ENCODE measurements at places on chromosomes 7 and 10. TPM values are rescaled to one million over a fixed set of nuclear protein-coding genes. Genes with fewer than 3 reads are reported as not detected.

GRCh38 chr10:119517235-119518141, 25.0 kb downstream of the RGS10 start:
- H3K4me1 ChIP-seq: peaks cover 62% of the 10 kb centered on the region
- peak overlapping the region; percentile 74 for H3K27ac ChIP-seq
- no peak overlapping the region for H3K4me3 ChIP-seq
- no peaks in the 10 kb centered on the region for H3K27me3 ChIP-seq
- no peak for DNase-seq
- H3K36me3 ChIP-seq: peaks cover 53% of the 10 kb centered on the region

Gene PVRIG
- total RNA-seq: 0.64 TPM

DNA sequence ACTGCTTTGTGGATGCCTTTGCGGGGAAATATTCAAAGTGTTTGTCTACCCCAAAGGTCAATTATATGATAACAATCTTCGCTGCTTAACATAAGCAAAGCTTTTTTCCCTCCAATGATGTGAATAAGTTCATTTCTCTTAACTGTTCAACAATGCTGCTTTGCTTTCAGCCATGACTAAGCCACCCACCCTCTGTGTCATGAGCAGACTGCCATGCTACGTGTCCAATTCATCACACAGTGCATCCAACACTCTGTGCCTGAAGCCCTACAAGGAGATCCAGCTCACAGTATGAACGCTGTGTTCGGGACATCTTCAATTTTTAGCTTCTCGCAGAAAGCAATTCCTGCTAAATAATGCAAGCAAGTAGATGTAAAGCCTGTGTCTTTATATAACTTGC, 5.7 kb upstream of the TAS2R40 start:
- no peak for DNase-seq
- no peaks in the 10 kb centered on the region for H3K4me1 ChIP-seq
- no peak overlapping the region for H3K27ac ChIP-seq
- H3K4me3 ChIP-seq: no peak overlapping the region

Gene EPHA1
- 0.25 TPM for total RNA-seq

DNA sequence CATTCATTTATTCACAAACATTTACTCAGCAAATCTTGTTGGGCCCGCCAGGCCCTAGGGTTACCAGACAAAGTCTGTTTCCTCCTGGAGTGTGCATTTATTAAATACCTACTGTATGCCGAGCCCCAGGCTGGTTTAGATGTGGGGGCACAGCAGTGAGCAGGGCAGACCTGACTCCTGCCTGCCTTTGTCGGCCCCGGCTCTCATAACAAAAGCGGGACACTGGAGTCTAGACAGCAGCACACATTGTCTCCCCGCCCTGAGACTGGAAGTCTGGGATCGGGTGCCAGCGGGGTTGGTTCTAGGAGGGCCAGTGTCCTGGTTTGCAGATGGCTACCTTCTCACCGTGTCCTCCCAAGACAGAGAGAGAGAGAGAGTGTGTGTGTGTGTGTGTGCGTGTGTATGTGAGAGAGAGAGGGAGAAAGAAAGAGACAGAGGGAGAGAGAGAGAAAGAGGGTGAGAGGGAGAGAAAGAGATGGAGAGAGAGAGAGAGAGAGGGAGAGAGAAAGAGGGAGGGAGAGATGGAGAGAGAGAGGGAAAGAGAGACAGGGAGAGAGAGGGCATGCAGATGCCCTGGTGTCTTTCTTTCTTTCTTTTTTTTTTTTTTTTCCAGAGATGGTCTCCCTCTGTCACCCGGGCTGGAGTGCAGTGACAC, 25.9 kb downstream of the ELFN1 start:
- H3K4me3 ChIP-seq: no peak overlapping the region
- peak; percentile 1 for DNase-seq
- H3K4me1 ChIP-seq: no peaks in the 10 kb centered on the region
- peaks cover 30% of the 10 kb centered on the region for H3K27me3 ChIP-seq
- no peak overlapping the region for H3K27ac ChIP-seq
- H3K36me3 ChIP-seq: no peaks in the 10 kb centered on the region

Gene NXPH1
- total RNA-seq: 0.07 TPM

- H3K4me1 ChIP-seq: no peaks in the 10 kb centered on the region
- DNase-seq: no peak
- H3K36me3 ChIP-seq: no peaks in the 10 kb centered on the region
- H3K4me3 ChIP-seq: no peak overlapping the region
These were observed 181.4 kb downstream of the ARID5B start for GRCh38 chr10:62082729-62083411.

Gene EBLN1
- total RNA-seq: 0.95 TPM

- H3K4me3 ChIP-seq: no peak overlapping the region
- no peaks in the 10 kb centered on the region for H3K4me1 ChIP-seq
- no peak overlapping the region for H3K27ac ChIP-seq
- DNase-seq: peak; percentile 50
- no peaks in the 10 kb centered on the region for H3K36me3 ChIP-seq
These were observed 41.7 kb upstream of the LOXL4 start for GRCh38 chr10:98309366-98310355.

- H3K4me3 ChIP-seq: no peak overlapping the region
- no peak overlapping the region for H3K27ac ChIP-seq
- no peaks in the 10 kb centered on the region for H3K4me1 ChIP-seq
- H3K27me3 ChIP-seq: no peaks in the 10 kb centered on the region
These were observed 103.4 kb upstream of the DLX6 start for GRCh38 chr7:96901822-96902445.

DNA sequence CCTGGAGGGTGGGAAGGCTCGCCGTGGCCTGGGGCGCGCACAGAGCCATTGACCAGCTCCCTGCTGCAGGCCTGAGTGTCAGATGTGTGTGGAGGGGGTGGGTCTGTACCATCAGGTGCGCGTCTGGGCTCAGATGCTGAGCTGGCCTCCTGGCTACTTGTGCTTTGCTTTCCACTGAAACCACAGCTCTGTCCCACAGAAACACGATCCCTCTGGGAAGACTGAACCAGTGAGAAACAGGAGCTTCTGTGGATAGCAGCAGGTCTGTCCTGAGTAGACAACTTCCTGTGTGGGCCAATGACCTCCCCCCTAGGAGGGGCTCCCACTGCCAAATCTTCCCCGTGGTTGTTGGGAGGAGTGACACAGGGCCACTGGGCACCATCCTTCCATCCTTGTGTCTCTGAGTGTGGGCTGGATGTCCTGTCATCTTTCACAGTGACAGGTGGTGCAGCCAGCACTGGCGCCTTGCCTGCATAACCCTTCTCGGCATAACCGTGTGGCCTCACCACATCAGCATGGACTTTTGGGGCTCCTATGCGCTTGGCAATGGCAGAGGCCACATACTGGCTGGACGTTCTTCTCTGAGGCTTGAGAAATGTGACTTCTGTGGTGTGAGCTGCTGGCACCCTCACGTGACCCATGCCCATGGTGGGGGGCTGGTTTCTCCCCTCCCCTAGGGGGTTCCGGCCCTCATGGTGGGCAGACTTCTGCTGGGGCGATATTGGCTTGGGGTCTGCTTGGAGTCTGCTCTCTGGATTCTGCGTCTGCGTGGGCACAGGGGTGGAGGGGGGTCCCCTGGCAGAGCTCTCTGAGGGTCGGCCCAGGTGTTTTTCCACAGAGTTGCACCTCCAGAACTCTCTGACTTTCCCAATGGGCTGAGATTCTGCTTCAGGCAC, 245.5 kb upstream of the GRB10 start:
- no peak overlapping the region for H3K4me3 ChIP-seq
- no peaks in the 10 kb centered on the region for H3K4me1 ChIP-seq
- H3K27me3 ChIP-seq: peaks cover 77% of the 10 kb centered on the region
- DNase-seq: no peak

DNA sequence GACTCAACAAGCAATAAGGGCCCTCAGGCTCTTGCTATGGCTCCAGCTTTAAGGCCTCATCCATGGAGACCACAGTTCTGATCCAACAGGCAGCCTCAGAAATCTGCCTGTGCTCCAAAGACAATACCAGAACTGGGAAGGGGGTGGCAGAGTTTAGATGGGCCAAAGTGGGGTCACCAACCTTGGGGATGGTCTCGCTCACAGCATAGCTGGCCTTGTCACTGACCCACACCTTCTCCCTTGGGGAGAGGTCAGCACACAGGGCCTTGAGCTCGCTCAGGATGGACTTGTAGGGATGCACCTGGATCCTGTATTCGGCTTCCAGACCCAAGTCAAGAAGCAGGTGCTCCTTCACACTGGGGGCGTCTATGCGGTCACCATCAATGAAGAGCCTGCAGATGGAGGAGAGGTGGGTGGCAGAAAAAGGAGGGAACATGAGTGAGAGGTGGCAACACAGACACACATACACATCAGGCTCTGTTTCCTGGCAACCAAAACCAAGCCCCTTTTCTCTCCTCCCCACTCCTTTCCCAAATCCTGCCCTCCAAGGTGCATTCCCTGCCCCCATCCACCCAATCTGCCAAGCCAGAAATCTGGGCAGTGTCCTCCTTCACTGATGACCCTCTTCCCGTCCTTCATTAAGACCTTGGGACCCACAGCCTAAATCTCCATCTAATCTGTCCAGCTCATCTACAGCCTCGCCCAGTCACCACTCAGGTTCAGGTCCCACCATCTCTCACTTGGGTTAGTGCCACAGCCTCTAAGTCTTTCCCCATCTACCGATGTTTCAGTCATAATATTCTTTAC, 40.9 kb downstream of the XPNPEP1 start:
- H3K4me1 ChIP-seq: no peaks in the 10 kb centered on the region
- H3K4me3 ChIP-seq: no peak overlapping the region

GRCh38 chr10:21700474-21700873, 166.4 kb downstream of the MLLT10 start:
- no peak overlapping the region for H3K27ac ChIP-seq
- peaks cover 24% of the 10 kb centered on the region for H3K36me3 ChIP-seq
- no peaks in the 10 kb centered on the region for H3K4me1 ChIP-seq
- H3K4me3 ChIP-seq: no peak overlapping the region

DNA sequence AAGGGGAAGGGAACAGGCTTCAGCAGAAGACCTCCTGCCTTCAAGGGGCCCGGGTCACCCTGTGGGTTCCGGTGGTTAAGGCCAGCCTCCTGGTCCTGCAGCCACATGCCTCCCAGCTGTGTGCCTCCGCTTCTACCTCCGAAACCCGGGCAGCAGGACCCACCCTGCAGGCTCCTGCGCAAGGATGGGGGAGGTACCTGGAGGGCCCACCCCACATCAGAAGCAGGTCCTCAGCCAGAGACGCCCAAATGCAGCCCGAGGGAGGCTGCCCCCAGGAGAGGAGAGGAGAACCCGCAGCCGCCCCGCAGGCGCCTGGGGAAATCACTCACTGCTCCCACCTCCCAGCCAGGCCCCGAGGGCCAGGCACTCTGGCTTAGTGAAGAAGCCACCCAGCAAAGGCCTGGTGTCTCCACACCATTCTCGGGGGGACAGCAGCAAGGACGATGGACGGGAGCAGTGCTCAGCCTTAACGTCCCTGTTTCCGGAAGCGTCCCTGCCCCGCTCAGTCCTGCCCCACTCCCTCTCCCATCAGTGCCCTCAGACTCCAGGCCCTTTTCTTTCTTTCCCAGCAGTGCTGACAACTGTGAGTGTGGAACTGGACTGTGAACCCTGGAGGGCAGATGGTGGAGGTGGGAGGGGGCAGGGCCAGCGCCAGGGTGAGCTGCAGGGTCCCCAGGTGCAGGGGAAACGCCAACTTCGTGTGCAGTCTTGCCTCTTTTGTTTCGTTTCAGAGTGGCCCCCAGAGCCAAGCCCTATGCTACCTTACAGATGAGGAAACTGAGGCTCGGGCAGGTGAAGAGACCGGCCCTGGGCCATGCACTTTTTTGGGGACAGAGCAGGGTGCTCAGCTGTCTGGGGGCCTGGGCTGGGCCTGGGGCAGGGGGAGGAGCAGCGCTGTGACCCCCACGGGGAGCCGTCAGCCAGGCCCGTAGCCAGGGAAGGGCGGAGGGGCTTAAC, 138.0 kb downstream of the FAM53B start:
- no peaks in the 10 kb centered on the region for H3K36me3 ChIP-seq
- no peak overlapping the region for H3K27ac ChIP-seq
- no peaks in the 10 kb centered on the region for H3K27me3 ChIP-seq

DNA sequence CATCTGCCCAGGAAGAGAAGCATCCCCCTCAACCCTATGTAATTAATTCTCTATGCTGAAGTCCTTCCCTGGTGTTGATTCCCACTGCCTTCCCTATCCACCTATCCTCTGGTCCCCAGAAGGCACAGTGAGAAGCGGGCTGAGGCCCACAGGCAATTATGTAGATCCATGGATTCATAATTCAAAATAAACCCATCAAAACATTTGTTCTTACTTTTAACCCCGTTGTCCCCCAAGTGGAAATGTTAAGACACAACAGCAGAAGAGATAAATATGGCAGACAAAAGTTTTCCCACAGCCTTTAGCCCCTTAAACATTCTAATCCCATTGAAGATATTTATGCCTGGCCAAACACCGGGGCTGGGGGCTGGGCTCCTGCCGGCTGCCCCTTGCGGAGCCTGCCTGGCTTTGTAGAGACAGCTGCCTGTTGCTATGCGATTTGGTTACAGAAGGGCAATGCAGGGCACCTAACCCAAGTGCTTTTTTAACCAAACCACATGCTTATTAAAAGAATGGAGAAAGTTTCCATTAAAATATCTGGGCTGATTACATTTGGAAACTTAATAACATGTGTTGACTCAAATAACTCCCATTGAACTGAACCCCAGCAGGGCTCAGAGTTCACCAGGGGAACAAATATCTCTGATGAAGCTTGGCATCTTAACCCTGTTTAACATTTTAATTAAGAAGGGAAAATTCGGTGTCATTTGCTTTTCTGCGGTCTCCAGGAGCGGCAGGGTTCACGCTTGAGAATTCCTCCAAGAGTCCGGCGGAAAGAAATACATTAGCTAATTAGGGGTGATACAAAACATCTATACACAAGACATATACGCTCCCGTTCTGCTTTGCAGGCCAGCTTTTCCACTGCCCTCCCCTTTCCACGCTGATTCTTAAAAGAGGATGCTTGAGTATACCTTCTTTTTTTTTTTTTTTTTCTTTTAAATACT, 110.8 kb upstream of the FGFR2 start:
- no peak overlapping the region for H3K4me3 ChIP-seq
- H3K4me1 ChIP-seq: no peaks in the 10 kb centered on the region
- peaks cover 8% of the 10 kb centered on the region for H3K27me3 ChIP-seq
- DNase-seq: no peak
- H3K27ac ChIP-seq: no peak overlapping the region

DNA sequence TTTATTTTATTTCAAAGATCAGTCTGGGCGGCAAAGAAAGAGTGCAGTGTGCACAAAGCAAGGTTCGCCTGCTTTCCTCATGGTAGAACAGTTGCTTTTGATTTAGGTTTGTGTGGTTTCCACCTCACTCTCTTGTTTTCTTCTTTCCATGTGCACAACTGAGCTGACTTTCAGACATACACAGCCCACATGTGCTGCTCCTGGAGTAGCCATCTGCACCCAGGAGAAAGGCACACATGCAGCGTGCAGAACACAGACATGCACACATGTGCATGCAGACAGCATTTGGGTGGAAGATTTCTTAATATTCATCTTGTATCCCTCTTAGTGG, 302.1 kb downstream of the FZD1 start:
- H3K36me3 ChIP-seq: no peaks in the 10 kb centered on the region
- H3K4me3 ChIP-seq: no peak overlapping the region
- DNase-seq: no peak
- no peak overlapping the region for H3K27ac ChIP-seq
- peaks cover 14% of the 10 kb centered on the region for H3K27me3 ChIP-seq

- H3K27ac ChIP-seq: no peak overlapping the region
- no peak overlapping the region for H3K4me3 ChIP-seq
- H3K27me3 ChIP-seq: peaks cover 40% of the 10 kb centered on the region
- H3K36me3 ChIP-seq: no peaks in the 10 kb centered on the region
- peaks cover 15% of the 10 kb centered on the region for H3K4me1 ChIP-seq
These were observed 52.0 kb downstream of the TSPAN15 start for GRCh38 chr10:69503001-69503895.

Gene GDF2
- total RNA-seq: 0.27 TPM

GRCh38 chr10:132787495-132788179, 1.7 kb upstream of the NKX6-2 start:
- H3K4me3 ChIP-seq: no peak overlapping the region
- H3K27ac ChIP-seq: no peak overlapping the region
- DNase-seq: no peak
- no peaks in the 10 kb centered on the region for H3K36me3 ChIP-seq

Gene EIF5AL1
- 0.31 TPM for total RNA-seq

Gene VWDE
- total RNA-seq: 92.6 TPM

Gene SSC4D
- 1.2 TPM for total RNA-seq

Gene PNLIPRP2
- total RNA-seq: 0.40 TPM

Gene NYAP1
- 0.82 TPM for total RNA-seq
